Common myeloid progenitor, CD34-positive (primary cell): ENCODE measurements at places on chromosomes 2 and 18.

DNA sequence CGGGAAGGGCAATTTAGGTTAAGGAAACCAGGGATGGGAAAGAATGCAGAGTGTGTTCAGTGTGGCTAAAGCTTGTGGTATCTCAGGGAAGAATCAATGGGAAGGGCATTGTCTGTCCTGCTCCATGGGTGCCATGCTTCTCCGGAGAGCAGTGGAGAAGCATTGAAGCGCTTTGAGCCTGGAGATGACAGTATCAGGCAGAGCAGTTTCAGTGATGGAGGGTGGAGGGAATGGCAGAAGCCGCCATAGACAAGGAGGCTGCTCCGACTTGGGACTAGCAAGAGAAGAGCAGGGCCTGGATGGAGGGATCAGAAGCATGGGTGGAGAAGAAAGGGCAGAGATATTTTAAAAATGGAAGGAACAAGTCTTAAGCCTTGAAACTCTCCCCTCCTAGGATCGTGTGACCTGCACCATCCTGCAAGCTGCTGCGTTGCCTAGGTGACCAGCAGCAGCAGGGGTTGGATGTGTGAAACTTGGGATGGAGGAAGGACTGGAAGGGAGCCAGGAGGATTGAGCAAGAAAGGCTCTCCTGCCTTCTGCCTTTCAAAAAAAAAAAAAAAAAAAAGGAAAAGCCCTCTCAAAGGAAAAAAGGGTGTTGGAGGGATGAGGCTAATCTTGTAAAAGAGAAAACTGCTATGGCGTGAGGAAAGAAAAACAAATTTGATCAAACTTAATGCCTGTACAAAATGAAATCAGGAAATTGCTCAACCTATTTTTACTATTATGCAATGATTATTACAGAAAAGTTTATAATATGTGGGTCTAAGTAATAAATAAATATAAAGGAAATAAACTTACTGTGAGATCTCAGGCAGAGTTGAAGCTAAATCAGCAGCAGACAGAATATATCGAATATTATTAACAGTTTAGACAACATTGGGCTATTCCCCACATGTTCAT lies 493.8 kb upstream of the NRP2 start:
- DNase-seq: no peak

- no peak for DNase-seq
These were observed 29.8 kb downstream of the TSPYL6 start for GRCh38 chr2:54226260-54226659.

- DNase-seq: no peak
These were observed 327.5 kb downstream of the GULP1 start for GRCh38 chr2:188619146-188619545.

DNA sequence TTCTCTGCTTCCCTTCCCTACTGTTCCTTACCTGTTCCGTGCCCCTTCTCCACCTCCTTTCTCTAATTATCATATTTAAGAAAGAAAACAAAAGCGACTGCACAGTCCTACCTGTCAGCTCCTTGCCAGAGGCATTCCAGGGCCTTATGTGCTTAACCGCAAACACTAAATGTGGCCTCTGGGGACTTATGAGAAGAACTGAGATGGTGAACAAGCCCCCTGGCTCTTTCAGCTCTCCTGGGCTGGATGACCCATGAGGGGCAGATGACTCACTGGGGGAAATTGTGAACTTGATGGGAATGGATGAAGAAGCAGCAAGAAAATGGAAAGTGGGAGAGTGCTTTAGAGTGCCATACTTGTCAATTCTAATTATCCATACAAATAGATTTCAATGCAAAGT lies 106.3 kb upstream of the LYPD1 start:
- no peak for DNase-seq

DNA sequence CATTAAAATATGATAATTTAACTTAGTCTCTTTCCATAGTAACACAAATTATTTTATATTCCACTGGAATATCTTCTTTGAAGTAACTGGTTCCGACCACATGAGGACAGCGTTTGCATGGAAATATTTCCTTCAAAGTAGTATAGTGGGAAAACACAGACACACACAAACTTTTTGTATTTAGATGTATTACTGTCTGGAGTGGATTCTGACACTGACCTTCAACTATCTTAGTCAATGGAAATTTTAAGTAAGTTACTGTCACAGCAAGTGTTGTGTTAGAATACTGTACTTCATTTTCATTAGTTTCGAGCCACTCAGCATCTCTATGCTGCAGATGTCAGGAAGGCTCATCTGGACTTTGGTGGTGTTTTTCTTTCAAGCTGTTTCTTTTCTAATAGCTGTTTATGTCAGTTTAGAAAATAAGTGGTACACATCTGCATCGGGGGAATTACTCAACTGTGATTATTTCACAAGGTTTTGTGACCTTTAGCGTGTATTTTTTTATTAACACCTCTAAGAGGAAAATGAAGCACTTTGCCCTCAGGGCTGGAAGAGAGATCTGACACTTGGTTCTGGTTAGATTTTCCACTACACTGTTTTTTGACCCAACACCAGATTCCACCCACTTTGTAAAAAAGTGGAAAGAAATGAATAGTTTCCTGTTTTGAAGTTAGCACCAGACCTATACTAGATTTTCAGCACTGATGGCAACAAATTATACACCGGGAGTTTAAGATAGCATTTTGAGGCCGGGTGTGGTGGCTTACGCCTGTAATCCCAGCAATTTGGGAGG lies 18.9 kb upstream of the THOC1 start:
- DNase-seq: peak; percentile 55

- DNase-seq: no peak
These were observed 256.1 kb upstream of the CHAC2 start for GRCh38 chr2:53511549-53511948.

GRCh38 chr2:85369500-85369899 lies 14.9 kb downstream of the ELMOD3 start:
- no peak for DNase-seq

GRCh38 chr18:9619990-9620389 lies 5.6 kb upstream of the PPP4R1 start:
- DNase-seq: no peak

GRCh38 chr18:32074206-32074605 lies 17.5 kb upstream of the RNF138 start:
- DNase-seq: no peak

- DNase-seq: no peak
These were observed 9.0 kb downstream of the DCDC2C start for GRCh38 chr2:3712424-3712823.

GRCh38 chr2:37232131-37232933 lies 874 bp downstream of the NDUFAF7 start:
- no peak for DNase-seq

DNA sequence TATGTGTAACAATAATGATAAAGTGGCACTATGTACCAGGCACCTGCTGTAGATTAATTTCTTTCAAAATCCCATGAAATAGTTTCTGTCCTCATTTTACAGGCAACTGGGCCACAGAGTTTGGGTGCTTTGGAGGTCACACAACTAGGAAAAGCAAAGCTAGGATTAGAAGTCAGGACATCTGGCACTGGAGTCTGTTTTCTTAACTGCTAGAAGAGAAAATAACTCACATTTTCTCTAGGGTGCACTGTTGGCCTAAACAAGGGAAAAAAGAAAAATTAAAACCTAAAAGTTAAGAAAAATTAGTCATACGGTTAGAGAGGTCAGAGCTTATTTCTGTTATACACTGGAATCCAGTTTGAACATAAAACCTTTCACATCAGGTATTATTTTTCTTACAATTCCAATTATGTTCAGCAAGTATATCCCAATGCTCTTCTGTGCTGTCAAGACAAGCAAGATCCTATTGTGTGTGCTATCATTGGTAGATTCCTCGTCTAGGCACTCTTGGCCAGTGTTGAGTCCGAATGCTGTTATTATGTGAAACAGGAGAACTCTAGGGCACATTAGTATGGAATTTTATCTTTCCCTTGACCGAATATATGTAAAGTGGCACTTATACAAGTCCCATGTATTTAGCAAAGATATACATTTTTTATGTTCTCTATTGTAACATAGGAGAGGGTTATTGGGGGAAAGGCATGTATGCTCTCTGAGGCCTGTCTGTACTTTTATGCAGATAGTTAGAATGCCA lies 1.5 kb upstream of the OSGEPL1 start:
- no peak for DNase-seq

- DNase-seq: no peak
These were observed 86.6 kb downstream of the EVA1A start for GRCh38 chr2:75474115-75474514.

GRCh38 chr2:238326801-238327365 lies 6.6 kb downstream of the TRAF3IP1 start:
- DNase-seq: no peak

DNA sequence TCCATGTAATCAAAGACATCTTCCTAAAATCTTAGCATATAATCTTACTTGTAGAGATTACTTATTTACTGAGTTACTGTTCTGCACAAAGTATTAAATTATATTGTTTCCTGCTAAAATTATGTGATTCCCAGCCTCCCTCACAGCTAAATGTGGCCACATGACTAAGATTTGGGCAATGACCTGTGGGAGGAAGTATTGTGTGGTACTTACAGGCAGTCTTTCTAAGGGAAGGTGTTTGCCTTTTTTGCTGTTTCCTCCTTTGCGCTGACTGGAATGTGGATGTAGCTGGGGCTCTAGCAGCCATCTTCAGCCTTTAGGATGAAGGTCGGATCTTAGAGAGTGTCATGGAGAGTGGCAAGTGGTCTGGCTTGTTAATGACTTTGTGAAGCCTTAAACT lies 146.3 kb upstream of the APCDD1 start:
- no peak for DNase-seq

DNA sequence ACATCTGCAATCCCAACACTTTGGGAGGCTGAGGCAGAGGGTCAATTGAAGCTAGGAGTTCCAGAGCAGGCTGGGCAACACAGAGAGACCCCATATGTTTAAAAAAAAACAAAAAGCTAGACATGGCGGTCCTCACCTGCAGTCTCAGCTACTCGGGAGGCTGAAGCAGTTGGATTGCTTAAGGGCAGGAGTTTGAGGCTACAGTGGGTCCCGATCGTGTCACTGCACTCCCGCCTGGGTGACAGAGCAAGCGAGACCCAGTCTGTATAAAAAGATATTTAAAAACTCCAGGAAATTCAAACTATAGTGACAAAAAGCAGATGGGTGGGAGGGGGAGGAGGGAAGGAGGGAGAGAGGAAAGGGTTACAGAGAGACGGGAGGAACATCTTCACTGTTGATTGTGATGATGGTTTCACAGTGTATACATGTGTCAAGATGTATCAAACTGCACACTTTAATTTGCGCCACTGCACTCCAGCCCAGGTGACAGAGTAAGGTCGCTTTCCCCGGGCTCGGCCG lies 942 bp upstream of the ZNF236 start:
- no peak for DNase-seq
